ENCODE measurements at places on chromosomes 4 and X. TPM values are rescaled to one million over a fixed set of nuclear protein-coding genes. Genes with fewer than 3 reads are reported as not detected.
A peak's percentile ranks its signal among the peaks of the same experiment; 100 is the strongest.

DNA sequence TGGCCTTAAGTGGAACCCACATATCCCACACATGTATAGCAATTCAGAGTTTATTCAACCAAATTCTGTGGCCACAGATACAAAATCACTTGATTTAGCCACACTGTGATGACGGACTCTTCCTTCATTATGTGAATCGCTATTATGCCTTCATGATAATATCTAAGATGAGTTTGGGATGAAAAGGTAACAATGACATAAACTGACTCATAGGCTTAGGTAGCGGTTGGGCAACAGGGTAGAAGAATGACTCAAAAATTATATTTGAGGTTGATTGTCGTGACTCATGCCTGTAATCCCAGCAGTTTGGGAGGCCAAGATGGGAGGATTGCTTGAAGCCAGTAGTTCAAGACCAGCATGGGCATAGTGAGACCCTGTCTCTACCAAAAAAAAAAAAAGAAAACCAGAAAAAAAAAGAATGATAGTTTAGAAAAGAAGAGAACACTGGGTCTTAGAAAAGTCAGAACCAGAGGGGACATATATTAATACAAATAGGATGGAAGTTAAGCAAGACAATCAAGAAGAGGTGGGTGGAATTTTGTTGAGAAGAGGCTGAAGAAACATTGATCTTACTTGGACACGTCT lies 70.4 kb upstream of the USP9X start:
- peak; percentile 89 for ATAC-seq

Gene CSN1S1
- total RNA-seq = not detected

- ATAC-seq = no peak
Observed at GRCh38 chr4:177185151-177185550, 124.5 kb upstream of the NEIL3 start.

DNA sequence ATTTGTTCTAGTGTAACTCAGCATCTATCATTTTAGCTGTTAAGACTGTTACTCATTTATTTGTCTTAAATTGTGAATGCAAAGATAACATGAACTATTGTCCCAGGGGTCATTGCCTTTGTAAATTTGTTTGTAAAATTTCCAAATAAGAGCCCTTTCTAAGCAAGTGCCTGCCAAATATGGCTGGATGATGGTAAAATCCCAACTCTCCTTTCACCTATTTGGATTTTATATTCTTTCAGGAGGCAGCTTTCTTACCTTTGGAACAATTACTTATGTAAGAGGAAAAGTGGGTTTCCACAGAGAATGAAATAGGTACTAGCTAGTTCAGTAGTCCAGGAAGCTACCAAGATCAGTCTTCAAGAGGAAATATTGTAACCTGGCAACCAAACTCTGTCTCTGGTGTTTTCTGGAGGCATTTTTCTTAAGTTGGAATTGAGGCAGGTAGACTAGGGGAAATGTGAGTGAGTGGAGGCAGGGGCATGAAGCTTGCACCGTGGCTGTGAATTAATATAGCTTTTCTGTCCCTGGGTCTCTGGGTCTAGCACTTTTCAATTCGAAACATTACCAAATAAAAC lies 363.0 kb upstream of the ZCCHC13 start:
- no peak for ATAC-seq

- no peak for ATAC-seq
Observed at GRCh38 chr4:22055954-22056353, 107.4 kb upstream of the KCNIP4 start.

Gene ADH1C
- total RNA-seq = not detected

- ATAC-seq = no peak
Observed at GRCh38 chr4:70334681-70335080, at the start of gene CABS1. CABS1 (plus strand) TSS chr4:70334981; CDS start chr4:70335040, 59 bp downstream.

DNA sequence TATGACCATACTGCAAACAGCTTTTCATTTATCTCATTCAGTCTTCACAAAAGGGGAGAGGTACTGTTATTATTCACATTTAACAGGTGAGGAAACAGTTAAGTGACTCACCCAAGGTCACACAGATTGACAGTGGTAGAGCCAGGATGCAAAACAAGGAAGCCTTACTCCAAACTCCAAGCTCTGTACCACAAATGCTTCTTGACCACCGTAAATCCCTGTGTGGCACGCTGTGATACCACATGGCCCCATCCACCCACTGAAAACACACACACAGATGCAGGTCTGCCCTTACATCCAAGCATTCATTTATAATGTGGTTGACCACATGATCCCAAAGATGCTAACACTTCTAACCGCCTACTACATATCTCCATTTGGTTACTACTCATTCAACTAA lies 129.5 kb downstream of the TSPAN5 start:
- peak; percentile 86 for ATAC-seq
